ENCODE measurements at places on chromosomes 3 and 15.

DNA sequence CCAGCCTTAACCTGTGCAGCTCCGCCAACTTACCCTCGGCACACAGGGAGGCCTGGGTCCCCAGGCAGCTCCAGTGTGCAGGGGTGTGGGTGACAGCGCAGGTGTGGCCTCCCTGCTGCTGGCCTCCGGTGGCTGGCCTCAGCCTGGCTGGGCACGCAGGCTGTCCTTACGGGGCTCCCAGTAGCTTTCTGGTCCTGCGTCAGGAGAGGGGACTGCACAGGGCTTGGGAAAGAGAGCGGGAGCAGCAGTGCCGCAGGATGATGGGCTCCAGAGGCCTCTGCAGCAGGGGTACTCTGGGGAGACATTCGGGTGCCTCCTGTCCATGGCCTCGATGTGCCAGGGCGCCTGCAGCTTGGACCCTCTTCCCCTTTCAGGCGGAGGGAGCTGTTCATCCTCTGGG is 9.4 kb downstream of the APBA2 start:
- no peak for DNase-seq

GRCh38 chr15:49279521-49280456 is 109.7 kb downstream of the GALK2 start:
- no peak for DNase-seq

GRCh38 chr3:76308541-76308940 is 523.2 kb upstream of the ZNF717 start:
- DNase-seq: peak; percentile 22

GRCh38 chr15:27573805-27574485 is 525.2 kb downstream of the OCA2 start:
- no peak for DNase-seq

DNA sequence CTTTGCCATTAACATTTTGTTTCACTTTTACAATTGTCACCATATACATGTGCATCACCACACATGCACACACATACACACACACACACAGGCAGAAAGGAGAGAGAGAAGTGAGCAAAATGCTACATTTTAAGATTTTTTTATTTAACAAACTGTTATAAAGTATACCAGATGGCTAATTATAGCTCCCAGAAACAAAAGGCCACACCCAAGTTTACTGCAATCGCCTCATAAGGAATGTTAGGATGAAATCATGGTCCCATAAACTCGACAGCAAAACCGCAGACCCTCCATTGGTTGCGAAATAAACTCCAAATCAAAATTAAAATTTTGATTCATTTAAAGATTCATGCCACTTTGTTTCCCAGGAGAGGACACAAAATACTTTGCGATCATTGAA is 16.1 kb upstream of the C15orf61 start:
- peak; percentile 68 for DNase-seq

Data from foreskin fibroblast (primary cell).